ENCODE measurements at places on chromosomes 11 and 22.

DNA sequence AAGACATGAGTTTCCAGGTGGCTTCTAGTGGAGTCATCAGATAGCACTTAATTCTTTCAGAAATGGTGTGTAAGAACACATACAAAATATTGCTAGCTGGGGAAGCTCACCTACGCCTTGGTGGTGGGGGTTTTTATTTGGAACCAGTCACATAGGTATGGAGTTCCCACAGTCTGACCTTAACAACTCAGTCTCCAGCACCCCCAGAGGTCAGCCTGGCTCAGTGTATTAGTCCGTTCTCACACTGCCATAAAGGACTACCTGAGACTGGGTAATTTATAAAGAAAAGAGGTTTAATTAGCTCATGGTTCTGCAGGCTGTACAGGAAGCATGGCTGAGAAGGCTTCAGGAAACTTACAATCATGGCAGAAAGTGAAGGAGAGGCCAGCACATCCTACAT is 317.5 kb upstream of the ZC3H12C start:
- no peak for DNase-seq

- DNase-seq: no peak
These were observed 299.0 kb downstream of the NTM start for GRCh38 chr11:131669401-131669780.

- DNase-seq: no peak
These were observed 43.3 kb upstream of the SYT9 start for GRCh38 chr11:7208391-7208790.

GRCh38 chr22:50222508-50222907 is 21.7 kb downstream of the SELENOO start:
- no peak for DNase-seq

DNA sequence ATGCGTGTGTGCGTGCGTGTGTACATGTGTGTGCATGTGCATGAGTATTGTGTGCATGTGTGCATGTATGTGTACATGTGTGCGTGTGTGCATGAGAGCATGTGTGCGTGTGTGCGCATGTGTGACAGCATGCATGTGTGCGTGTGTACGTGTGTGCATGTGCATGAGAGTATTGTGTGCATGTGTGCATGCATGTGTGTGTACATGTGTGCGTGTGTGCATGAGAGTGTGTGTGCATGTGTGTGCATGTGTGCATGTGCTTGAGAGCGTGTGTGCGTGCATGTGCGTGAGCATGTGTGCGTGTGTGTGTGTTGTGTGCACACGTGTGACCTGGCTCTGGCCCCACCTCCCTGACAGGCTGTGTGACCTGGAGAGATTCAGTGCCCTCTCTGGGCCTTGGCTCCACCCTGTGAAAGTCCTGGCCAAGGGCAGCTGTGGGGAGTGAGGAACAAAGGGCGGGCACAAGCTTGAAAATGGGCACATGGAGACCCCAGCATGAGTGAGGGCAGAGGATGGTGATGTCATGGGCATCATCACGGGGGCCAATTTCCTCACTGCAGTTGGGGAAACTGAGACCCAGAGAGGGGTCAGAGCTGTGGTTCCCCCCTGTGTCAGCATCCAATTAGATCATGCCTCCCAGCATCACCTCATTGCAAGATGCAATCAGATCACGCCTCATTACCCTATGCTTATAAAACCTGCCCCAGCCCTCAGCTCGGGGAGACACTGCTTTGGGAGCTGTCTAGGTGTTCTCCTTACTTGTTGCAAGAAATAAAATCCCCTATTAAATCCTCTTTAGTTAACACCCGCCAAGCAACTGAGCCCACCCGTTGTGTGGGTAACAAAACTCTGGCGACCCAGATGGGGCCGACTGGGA is 658 bp downstream of the ACY3 start:
- no peak for DNase-seq
